Ammon's horn (tissue), 1 donor: ENCODE measurements at places on chromosomes 16 and 17.
A peak's percentile ranks its signal among the peaks of the same experiment; 100 is the strongest.

- DNase-seq: peak; percentile 67
Observed at GRCh38 chr17:62478424-62478879, at the start of gene TLK2. TSS of gene TLK2 (plus strand) at chr17:62478825. CDS start at chr17:62481126, 2,301 bp downstream.

- DNase-seq: no peak
Observed at GRCh38 chr16:7746941-7747340, 414.3 kb downstream of the RBFOX1 start.

DNA sequence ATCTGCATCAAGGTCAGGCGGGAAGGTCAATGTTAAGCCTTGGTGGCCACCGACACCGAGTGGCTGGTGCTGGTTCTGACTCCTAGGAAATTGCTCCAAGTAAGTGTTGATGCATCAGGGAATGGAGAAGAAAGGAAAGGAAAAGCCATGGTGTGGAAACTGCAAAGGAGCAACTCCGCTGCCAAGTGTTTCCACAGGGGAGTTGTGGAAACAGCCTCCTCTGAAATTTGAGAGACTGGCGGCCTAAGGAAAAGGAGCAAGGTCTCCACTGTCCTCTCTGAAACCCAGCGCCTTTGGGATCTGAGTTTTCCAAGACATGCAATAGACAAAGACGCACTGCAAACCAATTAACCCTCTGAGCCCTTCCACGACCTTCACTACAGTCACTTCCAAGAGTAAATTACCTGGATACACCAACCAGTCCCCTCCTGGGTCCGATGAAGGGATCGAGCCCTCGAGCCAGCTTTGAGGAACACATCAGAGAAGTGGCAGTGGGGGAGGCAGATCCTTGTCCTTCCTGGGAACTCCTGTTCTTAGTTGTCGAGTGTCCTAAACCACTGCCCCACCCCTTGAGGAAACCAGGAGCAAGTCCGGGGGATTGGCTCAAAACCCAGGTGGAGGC is 51.1 kb downstream of the SRL start:
- no peak for DNase-seq

DNA sequence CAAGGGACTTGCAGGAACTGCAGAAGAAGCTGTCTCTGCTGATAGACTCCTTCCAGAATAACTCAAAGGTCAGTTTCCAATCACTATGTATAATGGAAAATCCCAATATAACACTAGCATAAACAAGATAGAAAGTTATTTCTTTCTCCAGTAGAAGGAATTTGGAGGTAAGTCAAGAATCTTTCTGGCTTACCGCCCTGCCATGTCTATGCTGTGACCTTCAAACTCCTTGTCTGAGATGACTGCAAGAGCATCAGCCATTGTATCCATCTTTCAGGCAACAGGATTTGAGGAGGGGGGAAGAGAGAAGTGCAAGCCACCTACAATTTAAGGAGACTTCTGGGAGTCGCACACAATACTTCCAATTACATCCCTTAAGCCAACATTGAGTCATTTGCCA is 2.7 kb downstream of the LDAF1 start:
- DNase-seq: no peak

- DNase-seq: no peak
Observed at GRCh38 chr17:78279360-78279990, 48.0 kb downstream of the TMEM235 start.
